ENCODE measurements at places on chromosomes 5 and 9. TPM values are rescaled to one million over a fixed set of nuclear protein-coding genes. Genes with fewer than 3 reads are reported as not detected.

GRCh38 chr9:121638399-121638798 is 13.0 kb upstream of the DAB2IP start:
- DNase-seq, result no peak

DNA sequence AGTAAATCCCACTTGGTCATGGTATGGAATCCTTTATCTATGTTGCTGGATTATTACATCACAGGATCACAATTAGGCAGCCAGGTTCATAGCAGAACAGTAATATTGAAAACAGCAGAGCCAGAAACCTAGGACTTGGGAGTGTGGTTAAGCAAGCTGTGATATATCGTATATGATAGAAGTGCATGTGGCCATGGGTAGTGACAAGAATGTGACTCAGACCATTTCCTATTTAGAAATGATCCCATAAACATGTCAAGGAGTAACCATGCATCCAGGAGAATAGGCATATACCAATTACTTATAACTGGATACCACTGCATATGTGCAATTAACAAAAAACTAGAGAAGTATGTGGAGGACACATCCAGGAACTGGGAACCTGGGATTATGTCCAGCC is 31.2 kb downstream of the AMBP start:
- DNase-seq, result no peak

DNA sequence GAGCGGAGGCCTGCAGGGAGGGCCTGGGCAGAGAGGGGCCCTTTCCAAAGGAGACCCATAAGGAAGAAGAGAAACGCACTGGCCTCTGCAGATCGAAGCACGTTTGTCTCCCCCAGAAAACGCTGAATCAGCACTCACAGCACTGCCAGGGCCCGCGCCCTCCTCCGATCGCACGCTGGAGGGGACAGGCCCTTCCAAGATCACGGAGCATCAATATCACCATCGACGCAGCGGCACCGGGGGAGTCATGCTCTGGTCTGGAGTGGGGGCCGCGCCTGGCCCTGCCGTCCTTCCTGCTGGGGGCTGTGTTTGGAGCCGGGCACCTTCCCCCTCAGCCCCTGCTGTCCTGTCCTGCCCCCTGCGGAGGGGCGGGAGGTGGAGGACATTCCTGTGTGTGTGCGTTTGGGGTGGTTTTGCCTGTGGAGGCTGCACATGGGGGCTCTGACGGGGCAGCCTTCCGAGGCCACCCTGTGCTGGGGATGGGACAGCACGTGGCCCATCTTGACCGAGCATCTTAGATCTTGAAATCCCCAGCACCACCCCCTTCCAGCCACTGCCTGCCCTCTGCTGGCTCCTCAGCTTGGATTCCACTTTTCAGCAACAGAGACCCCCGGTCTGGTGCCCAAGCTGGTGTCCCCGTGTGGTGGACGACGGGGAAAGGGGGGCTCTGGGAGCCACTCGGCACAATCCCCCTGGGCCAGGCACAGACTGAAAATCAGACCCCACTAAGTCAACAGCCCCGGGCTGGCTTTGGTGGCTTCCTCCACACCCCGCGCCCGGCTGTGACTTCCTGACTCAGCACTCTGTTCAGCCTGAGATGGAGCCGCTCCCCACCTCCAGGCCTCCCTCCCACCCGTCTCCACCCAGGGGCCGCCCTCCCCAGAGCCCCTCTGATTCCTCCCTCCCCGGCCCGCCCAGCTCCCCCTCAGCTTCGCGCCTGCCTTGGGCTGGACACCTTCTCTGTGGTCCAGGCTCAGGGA is 8.3 kb downstream of the TMEM250 start:
- DNase-seq, result no peak

DNA sequence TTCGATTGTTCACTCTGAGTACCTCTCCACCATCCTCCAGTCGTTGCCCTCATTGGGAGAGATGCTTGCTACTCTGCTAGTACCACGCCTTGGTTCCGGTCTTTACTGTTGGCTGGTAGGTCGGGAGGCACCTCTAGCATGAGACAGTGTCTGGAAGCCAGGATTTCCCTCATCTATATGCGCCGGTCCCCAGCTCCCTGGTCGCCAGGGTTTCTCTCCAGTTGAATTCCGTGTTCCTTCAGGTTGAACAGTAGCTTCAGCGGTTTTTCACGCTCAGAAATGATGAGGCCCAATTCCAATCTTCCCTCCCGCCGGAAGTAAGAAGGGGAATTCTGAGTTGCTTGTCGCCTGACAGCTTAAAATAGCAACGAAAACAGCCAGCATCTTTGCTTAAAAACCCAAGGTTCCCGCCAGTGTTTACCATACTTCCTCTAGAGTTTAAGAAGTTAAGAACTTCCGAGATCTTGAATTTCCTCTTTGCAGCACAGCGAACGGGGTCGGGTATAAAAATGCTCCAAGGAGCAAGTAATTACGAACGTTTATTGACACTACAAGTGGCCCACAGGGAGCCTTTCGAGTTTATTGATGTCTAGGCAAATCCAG is 1.3 kb upstream of the ST8SIA4 start:
- DNase-seq, result no peak

MTMR12 gene
- total RNA-seq, result 26.8 TPM

GRCh38 chr5:73974871-73975360 is 348.9 kb downstream of the ARHGEF28 start:
- DNase-seq, result no peak

- no peak for DNase-seq
These were observed 278.3 kb upstream of the TUT7 start for GRCh38 chr9:86632537-86632936.

DNA sequence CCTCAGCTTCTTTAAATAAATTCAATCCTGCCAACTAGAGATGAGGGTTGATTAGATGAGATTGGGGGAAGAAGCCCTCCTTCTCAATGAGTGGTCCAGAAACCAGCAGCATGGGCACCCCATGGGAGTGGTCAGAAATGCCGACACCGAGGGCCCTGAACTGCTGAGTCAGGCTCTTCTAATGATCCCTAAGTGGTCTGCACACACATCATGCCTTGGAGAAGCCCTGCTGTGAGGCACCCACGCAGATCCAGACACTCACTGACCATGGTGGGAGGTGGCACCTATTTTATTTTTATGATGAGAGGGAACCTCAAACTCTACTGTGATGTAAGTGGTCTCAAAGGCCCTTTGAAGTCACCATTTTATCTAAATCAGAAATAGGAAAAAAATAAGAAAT is 72.3 kb upstream of the BOD1 start:
- no peak for DNase-seq

HSPB3 gene
- not detected for total RNA-seq

- no peak for DNase-seq
These were observed 27.8 kb upstream of the ELL2 start for GRCh38 chr5:95989283-95990048.

- DNase-seq, result no peak
These were observed 349.3 kb downstream of the SEMA5A start for GRCh38 chr5:9196403-9197227.

- DNase-seq, result no peak
These were observed 8.9 kb upstream of the LNPEP start for GRCh38 chr5:96927008-96927407.

CDC20B gene
- total RNA-seq, result not detected

DNA sequence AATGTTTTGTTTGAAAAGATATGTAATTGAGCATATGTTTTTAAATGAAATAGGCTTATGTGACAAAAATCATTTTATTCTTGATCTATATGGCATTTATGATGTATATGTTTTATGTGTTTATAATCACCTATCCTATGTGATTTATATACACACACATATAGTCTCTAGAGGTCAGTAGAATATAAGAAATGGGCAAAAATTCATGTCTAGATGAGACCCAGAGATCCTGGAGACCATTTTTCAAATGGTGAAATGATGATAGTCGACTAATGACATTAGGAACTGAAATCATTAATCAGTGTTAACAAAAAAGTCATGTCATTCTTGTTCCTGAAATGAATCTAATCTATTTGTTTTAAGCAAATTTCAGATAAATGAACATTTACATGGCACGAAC is 709.2 kb upstream of the WWC1 start:
- DNase-seq, result no peak

- no peak for DNase-seq
These were observed 3.5 kb downstream of the RPL7A start for GRCh38 chr9:133351526-133351907.

GRCh38 chr9:69170231-69170630 is 3.8 kb upstream of the TJP2 start:
- DNase-seq, result no peak

DNA sequence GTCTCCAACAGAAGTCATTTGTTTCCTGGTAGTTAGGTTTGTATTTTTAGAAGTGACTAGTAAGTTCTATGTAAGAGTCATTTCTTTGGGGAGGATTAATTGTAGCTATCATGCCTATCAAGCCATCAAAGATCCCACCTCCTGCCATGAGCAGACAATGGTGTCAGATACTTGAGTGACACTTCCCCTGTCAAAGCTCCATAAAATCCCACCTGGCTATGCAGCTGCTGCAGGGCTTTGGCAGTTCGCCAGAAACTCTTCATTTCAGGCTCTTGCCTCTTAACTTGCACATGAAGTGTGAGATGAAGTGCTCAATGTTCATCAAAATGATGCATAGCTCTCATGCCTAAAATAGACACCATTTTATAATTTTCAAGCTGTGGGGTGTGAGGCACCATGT is 312.1 kb downstream of the CDH12 start:
- DNase-seq, result no peak

DNA sequence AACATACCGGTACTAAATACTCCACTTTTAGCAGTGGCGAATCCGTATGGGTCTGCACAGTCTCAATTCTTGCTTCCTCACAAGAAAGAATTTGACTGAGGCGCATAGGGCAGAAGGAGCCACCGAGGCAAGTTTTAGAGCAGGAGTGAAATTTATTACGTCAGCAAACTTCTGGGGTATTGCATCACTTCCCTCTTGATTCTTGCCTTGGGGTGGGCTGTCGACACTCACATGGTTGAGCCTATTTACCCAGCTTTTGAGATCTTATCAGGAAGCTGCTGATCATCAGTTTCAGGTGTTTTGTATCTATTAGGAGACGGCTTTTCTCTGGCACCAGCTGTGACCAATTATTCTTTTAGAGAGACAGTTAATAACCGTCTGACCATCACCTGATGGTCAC is 111.5 kb upstream of the CCNH start:
- no peak for DNase-seq

- DNase-seq, result no peak
These were observed 16.0 kb downstream of the CXXC5 start for GRCh38 chr5:139664086-139664693.

GRCh38 chr5:58294598-58295305 is 165.1 kb downstream of the PLK2 start:
- DNase-seq, result peak; percentile 14

DNA sequence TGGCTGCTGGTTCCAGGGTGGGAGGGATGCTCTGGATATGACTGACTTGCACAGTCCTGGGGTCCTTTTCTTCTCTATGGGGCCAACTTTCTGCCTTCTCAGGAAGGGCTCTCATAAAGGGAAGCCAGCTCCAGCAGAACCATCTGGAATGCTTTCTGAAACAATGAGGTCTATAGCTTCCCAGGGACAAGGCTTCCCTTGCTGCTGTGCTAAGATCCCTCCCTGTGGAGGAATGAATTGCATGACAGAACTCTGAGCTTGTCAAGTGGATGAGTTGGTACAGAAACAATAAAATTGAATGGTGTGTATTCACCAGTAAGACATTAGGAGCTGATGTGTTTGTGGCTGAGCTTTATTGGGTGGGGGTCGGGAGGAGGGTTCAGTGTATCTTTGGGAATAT is 19.8 kb downstream of the CKMT2 start:
- no peak for DNase-seq

DNA sequence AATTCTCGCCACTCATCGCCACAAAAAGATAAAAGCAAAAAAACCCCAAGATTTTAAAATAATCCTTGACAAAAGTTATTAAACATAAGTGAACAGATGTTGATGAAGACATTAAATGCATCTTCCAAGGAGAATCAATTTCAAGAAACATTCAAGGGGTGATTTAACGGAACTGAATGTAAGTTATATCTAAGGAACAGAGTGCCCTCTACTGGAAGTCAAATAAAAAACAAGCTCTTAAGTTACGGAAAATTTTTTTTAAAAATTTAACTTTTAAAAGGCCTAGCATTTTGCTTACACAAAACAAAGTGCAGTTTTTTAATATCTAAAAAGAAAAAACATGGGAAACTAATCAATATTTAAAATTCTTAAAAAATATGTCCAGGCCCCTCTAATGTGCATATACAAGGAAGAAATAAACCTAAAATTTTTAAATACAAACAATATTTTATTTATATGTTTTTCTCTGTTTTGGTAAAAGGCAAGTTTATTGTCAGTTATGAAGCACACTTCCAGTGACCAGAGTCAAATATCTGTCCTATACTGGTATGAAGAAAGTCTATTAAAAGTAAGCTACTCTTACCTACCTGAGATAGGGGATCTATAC is 28.0 kb downstream of the TEX10 start:
- DNase-seq, result no peak

GRCh38 chr9:34562135-34562745 is 27.3 kb downstream of the CNTFR start:
- DNase-seq, result no peak

GRCh38 chr9:123033864-123034601 is 566 bp downstream of the GPR21 start:
- DNase-seq, result no peak

GRCh38 chr9:10015755-10016154 is 597.0 kb downstream of the PTPRD start:
- DNase-seq, result no peak

GRCh38 chr9:108049026-108049607 is 559.5 kb upstream of the KLF4 start:
- peak; percentile 80 for DNase-seq

GRCh38 chr5:119476341-119476740 is 24.0 kb downstream of the HSD17B4 start:
- DNase-seq, result no peak

GRCh38 chr5:134275822-134276221 is 49.9 kb upstream of the PPP2CA start:
- no peak for DNase-seq

DNA sequence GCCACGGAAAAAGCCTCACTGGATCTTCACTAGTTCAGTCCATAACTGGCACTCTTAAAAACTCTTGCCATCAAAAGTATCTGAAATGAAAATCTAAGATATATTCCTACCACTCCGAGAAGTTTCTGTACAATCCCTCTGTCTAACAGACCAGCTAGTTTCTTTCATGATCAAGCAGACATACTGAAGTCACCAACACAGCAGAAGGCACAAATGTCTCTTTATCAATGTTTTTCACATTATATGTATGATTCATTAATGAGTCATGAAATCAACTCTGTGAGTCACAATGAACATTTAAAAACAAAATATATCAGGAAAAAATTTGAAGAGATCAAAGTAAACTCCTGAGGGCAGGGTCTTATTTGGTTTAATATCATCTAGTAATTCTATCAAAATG is 50.8 kb downstream of the F2R start:
- no peak for DNase-seq

DNA sequence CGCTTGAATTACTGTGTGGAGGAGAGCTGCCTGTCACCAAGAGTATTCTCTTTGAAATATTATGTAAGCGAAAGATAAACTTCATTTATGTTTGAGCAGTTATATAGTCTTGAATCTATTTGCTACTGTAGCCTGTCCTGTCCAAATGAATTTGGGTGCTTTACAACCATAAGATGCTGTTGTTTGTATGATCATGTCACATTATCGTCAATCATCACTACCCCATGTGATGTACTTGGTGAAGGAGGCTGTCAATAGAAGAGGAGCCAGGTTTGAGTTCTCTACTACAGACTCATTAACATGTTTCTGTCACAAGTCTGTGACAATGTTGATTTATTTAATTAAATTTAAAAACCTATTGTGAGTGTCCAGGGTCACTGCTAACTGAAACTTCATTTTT is 403.3 kb upstream of the MEF2C start:
- no peak for DNase-seq

GRCh38 chr5:67248703-67249589 is 52.3 kb upstream of the CD180 start:
- DNase-seq, result no peak

PCA3 gene
- total RNA-seq, result not detected

NADK2 gene
- 38.4 TPM for total RNA-seq

GRCh38 chr5:23352446-23352845 is 155.0 kb upstream of the PRDM9 start:
- DNase-seq, result peak; percentile 8
